ENCODE measurements at places on chromosomes 12 and 14.

DNA sequence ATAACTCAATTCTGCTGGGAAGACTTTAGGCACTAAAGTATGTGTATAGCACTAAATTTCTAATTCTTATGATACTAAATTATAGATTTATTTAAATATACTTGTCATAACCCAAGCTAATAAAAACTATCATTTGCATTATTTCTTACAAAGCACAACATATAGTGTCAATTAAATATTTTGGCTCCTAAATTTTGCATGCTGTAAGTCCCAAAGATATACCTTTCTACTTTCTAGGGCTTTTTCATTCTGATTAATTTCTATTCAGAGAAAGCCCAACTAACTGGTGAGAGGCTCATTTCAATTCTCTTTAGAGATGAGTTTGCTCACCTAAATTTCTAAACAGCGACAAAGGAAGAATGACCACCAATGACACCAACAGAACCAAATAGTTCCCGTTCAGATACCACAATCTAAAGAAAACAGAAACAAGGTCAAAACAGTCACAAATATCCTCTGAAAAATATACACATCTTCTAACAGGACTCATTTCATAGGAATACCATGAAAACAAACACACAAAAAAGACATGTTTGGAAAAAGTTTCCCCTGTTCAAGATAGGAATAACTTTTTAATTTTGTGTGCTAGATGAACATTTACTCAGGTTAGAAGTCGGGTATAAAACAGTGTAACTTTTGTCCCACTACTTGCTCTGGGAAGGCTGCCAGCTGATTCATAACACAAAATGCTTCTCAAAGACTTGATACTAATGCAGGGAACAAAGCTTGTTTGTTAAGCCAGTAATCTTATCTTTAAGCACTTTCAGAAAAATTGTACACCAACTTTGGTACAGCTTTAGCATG is 7.6 kb downstream of the SLC38A2 start:
- no peak for DNase-seq

DNA sequence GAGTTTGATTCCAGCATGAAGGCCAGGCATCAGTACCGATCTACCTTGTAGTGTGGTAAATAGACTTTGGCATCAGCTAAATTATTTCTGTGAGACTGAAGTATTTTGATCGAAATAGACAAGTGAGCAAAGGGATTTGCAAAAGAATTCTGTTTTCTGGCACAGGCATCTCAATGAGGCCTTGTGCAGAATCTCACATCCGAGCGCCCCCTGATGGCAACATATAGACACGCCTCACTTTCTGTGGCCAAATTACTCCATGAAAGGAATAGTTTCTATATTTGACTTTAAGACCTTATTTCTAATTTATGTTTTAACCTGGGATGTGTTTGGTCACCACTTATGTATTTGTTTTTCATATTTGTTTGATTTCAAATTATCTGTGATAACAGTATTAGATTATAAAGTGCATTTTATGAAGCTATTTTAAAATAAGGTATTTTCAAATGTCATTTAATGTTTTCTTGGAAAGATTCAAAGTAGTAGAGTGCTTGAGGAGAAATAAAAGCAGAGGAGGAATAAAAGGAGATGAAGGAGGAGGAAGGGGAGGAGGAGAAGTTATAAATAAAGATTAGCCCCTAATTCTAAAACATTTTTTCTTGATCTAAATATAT is 731.9 kb downstream of the NRXN3 start:
- DNase-seq, result no peak

GRCh38 chr12:86931714-86932113 is 675.5 kb upstream of the MGAT4C start:
- no peak for DNase-seq

DNA sequence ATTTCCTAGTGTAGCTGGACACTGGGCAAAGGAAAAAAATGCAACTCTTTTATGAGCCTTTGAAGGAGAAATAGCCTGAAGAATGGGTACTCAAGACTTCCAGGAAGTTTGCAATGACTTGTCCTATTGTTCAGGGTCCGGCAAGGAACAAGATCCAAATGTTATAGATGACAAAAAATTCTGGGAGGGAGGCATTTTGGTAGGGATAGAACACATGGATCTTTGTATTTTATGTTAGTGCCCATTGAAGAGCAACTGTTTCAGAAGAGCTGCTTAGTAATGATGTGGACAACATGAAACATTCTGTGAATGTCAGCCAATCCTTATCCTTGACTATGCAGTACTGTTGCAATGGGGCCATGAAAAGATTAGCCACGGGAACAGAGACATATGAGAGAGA is 138.0 kb downstream of the MGAT4C start:
- no peak for DNase-seq

GRCh38 chr12:53425515-53426150 is 2.0 kb downstream of the AMHR2 start:
- DNase-seq, result no peak

DNA sequence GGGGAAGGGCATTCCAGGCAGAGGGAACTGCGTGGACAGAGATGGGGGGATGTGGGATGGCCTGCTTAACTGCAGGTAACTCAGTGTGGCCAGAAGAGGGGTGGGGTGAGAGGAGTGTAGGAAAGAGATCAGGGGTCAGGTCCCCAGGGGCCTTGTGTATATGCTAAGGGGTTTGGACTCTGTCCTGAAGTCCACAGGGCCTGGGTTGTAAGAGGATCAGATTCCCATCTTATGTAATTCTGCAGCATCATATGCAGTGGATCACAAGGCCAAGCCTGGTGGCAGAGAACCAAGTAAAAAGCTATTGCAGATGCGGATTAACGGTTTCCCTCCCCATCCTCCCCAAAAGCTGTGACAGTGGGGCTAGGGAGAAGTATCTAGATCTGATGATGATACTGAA is 8.7 kb downstream of the TCTN1 start:
- no peak for DNase-seq

DNA sequence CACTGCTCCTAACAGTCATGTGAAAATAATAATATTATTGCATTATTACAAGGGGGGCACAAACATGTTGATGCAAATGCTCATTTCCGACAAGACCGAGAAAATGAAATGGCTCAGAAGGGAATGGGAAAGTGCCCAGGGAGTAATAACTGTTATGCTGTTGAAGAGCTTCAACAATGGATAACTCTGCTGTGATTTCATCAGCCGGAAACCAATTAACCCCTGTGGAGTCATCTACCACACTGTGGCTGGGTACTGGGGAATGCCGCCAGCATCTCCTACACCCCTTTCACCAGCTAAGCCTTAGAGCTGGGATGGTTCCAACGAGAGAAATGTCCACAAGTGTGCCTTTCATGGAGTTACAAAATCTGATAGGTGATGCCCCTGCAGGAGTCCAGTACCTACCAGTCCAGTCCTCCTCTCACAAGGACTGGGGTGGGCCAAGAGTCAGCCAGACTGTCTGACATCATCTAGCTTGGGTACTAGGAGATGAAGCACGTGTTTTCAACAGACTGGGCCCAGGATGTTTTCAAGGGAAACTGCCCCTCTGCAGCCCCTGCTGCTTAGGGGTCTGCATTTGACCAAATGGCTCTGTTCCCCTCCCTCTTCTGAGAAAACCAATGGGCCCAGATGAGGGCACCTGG is 509.3 kb upstream of the CCDC196 start:
- no peak for DNase-seq

DNA sequence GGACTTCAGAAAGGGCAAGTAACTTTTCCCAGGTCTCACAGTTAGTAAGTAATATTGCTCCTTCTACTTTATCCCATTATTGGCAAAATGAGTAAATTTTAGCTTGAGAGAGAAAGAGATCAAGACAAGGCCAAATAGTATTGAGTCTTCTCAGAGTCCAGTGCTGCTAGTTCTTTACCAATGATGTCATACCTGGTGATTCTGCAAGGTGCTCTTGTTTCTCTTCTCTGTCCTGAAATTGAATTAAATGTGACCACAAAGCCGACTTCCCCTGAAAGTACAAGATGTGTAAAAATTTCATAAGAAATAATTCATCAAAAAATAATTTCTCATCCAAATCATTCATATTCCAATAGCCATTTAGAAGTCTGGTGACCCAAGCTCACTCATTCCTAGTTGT is 97.5 kb upstream of the SINHCAF start:
- no peak for DNase-seq

- DNase-seq, result no peak
Measured at GRCh38 chr14:71006200-71006563, 98.9 kb downstream of the PCNX1 start.

- DNase-seq, result no peak
Measured at GRCh38 chr12:21617030-21617429, 12.4 kb upstream of the GYS2 start.

- DNase-seq, result no peak
Measured at GRCh38 chr14:55125403-55125802, 3.6 kb upstream of the LGALS3 start.
